ENCODE measurements at places on chromosomes 12 and 14. TPM values are rescaled to one million over a fixed set of nuclear protein-coding genes. Genes with fewer than 3 reads are reported as not detected.

GRCh38 chr12:62164036-62164435, 96.2 kb upstream of the USP15 start:
- DNase-seq = no peak

DNA sequence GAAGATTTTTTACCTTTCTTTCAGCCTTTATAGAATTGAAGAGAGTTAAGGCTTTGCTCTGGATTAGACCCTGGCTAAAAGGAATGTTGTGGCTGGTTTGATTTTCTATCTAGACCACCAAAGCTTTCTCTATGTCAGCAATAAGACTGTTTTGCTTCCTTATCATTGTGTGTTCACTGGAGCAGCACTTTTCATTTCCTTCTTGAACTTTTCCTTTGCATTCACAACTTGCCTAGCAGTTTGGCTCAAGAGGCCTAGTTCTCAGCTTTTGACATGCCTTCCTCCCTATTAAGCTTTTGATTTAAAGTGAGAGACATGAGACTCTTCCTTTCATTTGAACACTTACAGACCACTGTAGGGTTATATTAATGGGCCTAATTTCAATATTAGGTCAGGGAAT, 64.1 kb upstream of the USP15 start:
- DNase-seq = no peak

DNA sequence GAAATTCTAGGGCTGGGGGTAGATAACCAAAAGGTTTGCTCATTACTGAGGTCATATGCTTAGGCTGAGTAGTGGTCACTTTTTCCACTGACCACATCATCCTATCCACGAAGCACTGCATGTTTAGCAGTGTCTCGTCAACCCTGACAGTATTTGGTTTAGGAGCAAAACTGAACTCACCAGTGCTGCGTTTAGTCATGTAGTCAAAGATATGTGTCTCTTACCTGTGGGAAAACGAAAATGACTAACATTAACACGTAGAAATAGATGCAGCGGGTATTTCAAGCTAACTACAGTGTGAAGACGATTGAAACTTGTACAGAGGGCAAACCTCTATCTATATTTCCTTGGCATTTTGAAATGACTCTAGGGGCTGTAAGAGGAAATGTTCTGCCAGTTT, 34.6 kb downstream of the MTHFD1 start:
- DNase-seq = no peak

Gene PIGH
- 11.9 TPM for total RNA-seq

GRCh38 chr14:102975662-102976061, 53.2 kb downstream of the AMN start:
- no peak for DNase-seq

Gene MYH6
- not detected for total RNA-seq

DNA sequence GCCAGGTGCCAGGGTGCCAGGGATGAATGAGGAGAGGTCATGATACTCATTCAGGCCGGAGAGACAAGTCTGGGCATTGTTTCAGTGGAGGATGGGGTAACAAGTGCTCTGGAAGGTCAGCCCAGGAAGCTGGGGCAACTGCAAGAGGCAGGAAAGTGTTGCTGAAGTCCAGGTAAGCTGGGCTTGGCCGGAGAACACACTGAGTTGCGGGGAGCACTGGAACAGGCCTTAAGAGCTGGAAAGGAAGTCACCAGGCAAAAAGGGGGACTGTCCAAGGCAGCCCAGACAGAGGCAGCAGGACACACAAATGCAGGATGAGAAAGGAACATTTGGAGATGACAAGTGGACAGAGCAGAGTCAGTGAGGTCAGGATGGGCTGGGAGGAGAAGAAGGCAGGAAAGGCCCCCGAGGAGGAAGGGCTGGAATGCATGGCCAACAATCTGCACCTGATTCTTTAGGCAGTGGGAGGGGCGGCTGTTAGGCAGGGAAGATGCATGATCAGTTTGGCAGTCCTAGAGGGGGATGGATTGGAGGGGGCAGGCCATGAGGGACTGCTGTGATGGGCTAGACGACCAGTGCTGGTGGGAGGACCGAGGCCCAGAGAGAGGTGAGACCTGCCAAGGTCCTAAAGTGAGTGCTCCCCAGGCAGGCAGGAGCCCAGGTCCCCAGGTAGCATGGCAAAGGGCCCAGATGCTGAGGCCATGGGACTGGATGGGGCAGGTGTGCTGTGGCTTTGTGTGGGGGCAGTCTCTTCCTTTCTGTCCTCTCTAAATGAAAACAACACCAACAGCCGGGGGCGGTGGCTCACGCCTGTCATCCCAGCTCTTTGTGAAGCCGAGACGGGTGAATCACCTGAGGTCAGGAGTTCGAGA, 17.2 kb upstream of the HHIPL1 start:
- no peak for DNase-seq

Gene RNF212B
- not detected for total RNA-seq

GRCh38 chr14:96084796-96085195, 45.6 kb downstream of the C14orf132 start:
- DNase-seq = no peak

DNA sequence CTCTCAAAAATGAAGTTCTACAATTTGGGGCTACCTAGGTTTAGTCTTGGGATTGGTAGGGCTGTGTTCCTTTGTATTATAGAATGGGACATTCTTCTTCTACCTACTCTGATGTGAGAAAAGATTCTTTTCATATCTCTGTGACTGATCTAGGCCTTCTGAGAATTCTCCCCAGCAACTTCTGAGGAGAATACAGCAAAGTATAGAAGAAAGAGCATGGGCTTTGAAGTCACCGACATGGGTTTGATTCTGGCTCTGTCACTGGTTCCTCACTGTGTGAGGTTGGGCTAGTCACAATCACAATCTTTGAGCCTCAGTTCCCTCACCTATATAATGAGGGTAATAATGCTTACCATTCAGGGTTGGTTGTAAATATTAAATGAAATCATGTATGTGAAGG, 5.0 kb downstream of the ATN1 start:
- no peak for DNase-seq

Gene SAMD15
- total RNA-seq = 2.0 TPM

GRCh38 chr12:123971770-123972456, 718 bp downstream of the CCDC92 start:
- peak; percentile 38 for DNase-seq

- DNase-seq = no peak
Observed at GRCh38 chr12:94157981-94158411, 9.6 kb downstream of the PLXNC1 start.

DNA sequence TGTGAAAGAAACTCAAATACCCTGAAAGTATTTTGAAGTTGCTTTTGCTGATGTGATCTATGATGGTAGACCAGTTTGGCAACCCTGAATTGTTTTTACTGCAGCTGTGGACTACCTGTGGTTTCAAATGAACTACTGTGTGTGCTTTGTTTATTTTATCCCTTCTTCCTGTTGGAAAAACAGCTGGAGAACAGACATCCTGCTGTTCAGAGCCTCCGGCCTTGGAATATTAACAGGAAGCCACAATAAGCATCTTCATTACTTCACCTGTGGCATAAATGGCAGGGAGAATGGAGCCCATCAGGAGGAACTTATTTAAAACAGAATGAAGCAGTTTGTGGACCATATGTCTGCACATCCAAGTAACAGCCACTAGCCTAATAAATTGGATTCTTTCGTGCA, 104.8 kb downstream of the DUSP6 start:
- no peak for DNase-seq

DNA sequence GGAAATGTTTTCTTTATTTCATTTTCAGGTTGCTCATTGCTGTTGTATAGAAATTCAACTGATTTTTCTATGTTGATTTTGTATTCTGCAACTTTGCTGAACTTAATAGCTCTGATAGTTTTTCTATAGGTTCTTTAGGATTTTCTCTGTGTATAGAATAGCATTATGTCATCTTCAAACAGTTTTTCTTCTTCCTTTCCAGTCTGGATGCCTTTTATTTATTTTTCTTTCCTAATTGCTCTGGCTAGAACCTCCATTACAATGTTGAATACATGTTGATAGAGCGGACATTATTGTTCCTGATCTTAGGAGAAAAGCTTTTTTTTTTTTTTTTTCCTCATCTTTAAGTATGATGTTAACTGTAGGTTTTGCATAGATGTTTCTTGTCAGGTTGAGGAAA, 39.2 kb downstream of the MIA2 start:
- DNase-seq = no peak

GRCh38 chr14:26427097-26427496, 170.7 kb downstream of the NOVA1 start:
- no peak for DNase-seq

- no peak for DNase-seq
Observed at GRCh38 chr12:107586256-107586970, 99.2 kb upstream of the PWP1 start.

GRCh38 chr14:60356906-60357550, 108.0 kb downstream of the PPM1A start:
- DNase-seq = no peak

DNA sequence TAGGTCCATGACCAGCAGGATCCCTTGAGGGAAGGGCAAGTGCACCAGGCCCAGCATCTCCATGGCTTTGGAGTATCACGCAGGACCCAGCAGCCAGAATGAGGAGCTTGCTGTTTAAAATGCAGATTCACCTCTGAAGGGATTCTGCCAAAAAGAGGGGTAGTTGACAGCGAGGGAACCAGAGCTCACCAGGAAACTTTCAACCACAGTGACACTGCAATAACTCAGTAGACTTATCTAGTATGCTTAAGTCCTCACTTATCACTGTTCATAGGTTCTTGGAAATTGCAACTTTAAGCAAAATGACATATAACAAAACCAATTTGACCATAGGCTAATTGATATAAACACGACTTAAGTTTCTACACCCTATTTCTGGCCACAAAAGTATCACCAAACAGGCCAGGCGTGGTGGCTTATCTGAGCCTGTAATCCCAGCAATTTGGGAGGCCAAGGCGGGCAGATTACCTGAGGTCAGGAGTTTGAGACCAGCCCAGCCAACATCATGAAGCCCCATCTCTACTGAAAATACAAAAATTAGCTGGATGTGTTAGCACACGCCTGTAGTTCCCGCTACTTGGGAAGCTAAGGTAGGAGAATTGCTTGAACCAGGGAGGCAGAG, 21.4 kb upstream of the CKAP4 start:
- DNase-seq = no peak

DNA sequence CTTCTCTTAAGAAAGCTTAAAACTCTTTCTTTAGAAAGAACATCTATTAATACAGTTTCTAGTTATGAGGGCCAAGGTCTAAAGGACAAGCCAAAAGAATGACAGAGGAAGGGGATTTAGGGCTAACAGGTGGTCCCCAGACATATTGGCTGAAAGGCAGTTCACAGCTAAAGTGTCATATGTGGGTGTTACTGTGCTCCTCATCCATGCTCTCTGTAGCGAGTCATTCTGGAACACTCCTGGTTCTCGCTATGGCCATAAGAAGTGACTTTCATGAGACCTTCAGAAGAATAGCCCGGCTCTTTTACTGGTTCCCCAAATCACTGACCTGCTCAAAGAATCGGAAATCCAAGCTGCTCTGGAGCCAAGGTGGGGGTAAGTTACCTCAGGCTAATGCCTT, 55.0 kb downstream of the TBK1 start:
- no peak for DNase-seq

Gene NOC4L
- total RNA-seq = 25.1 TPM

DNA sequence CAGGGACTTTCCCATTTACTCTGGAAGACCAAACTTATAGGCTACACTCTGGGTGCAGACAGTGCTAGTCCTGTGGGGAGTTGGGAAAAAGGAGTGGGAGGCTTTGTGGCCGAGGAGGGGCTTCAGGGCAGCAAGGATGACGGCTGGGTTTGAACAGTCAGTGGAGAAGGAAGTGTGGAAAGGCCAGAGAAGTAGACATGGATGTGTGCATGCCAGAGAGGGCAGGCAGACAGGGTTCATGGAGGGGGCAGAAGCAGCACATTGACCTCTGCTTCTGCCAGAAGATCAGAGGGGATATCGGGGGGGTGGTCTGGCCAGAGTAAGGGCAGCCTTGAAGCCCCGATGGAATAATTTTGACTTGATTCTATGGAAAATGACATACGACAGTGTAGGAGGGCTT, 27.2 kb upstream of the KCNA5 start:
- DNase-seq = no peak

Gene MAP1LC3B2
- 7.1 TPM for total RNA-seq

- no peak for DNase-seq
Observed at GRCh38 chr14:102929241-102930137, 7.0 kb downstream of the AMN start.

- DNase-seq = no peak
Observed at GRCh38 chr14:69615121-69615495, 3.7 kb downstream of the SUSD6 start.

DNA sequence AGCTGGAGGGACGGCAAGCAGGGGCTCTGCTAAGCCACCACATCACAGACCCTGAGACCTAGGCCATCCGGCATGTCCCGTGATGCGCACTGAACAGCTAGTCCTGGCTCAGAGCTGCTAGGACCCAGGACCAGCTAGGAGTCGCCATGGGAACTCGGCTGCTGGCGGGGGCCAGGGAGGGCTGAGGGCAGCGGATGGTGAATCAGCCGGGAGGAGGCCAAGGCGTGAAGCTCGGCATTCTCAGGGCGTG, 5.1 kb downstream of the AHNAK2 start:
- peak; percentile 19 for DNase-seq

DNA sequence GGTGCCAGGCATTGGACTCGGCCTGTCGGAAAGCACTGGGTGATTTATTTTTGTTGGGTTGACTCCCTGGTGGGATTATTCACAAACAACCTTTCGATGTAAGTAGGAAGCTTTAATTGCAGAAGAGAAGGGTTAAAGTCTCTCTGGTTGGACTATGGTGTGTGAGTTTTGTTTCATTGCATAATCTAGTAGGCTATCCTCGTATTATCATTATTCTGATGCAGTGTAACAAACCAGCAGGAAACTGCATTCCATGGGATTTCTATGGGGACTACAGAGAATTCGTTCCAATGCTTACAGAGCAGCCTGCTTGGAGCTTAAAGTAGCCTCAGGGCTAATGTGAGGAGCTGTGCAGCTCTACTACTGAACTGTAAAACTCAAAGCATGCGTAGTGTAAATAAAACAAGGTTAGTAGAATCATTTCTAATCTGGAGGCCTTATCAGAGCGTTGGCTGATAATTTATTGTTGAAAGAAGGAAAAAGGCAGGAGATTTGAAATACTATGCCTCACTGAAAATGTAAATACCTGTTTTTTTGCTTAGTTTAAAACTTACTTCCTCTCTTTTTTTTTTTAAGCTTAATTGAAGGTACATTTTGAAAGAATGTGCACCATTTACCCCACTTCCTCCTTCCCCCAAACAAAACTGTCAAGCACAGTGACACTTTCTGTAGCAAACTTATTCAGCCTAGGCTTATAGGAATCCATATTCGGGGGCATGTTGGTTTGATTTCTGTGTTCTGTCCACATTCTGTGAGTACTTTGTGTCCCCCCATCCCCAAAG, 226.7 kb downstream of the NPAS3 start:
- DNase-seq = no peak

GRCh38 chr12:48774516-48774915, 14.4 kb downstream of the ADCY6 start:
- DNase-seq = no peak

DNA sequence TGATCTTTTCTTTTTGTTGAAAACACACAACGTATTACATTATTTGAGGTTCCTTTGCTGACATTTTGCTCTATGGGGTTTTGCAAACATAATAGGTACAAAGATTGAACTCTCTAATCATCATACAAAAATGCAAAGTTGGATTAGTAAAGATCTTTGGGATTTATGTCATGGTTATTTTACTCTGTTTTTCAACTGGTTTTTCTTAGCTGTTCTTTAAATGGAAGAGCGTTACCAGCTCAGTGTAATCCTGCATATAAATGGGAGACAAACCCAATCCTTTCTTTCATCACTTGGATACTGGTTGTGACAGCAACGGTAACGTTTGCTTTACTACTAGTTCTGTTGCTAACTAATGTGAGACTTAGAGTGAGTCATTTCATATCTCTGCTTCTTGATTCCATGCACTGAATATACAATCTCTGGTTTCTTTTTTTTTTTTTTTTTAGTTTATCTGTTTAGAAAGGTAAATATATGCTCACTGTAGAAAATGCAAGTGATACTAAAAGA, 104.9 kb upstream of the NOVA1 start:
- no peak for DNase-seq
